Naive B cell (primary cell): ENCODE measurements at places on chromosomes 6 and 20.

DNA sequence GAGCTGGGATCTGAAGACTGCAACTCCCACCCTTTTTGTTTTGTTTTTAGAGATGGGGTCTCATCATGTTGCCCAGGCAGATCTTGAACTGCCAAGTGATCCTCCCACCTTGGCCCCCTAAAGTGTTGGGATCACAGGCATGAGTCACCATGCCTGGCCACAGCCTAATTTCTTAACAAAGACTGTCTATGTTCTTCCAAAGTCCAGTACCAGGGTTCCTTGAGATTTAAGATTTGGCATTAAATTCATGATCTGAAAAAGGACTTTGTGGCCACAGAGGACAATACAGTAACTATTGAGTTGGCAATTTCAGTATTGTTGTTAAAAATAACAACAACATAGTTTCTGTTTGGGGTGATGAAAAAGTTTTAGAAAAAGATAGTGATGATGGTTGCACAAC lies 28.7 kb upstream of the BEND3 start:
- DNase-seq, result no peak

GRCh38 chr6:29447670-29448069 lies 8.6 kb downstream of the OR10C1 start:
- DNase-seq, result no peak

GRCh38 chr6:149037051-149037671 lies 280.4 kb upstream of the TAB2 start:
- no peak for DNase-seq

- DNase-seq, result no peak
Measured at GRCh38 chr6:149439626-149440025, 39.6 kb downstream of the SUMO4 start.

GRCh38 chr6:46628976-46629375 lies 23.6 kb downstream of the CYP39A1 start:
- no peak for DNase-seq

DNA sequence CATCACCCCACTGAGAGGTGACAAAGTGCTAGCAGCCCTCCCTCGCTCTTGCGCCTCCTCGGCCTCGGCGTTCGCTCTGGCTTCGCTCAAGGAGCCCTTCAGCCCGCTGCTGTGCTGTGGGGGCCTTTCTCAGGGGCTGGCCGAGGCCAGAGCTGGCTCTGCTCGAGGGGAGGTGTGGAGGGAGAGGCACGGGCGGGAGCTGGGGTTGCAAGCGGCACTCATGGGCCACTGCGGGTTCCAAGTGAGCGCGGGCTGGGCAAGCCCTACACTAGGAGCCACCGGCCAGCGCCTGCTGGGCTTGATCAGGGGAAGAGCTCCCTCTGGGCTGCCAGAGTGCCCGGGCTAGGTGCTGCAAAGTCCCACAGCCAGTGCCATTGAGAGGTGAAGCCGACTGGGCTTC lies 964.8 kb upstream of the GJE1 start:
- DNase-seq, result no peak

GRCh38 chr20:50309280-50309763 lies 118.7 kb downstream of the CEBPB start:
- DNase-seq, result no peak

DNA sequence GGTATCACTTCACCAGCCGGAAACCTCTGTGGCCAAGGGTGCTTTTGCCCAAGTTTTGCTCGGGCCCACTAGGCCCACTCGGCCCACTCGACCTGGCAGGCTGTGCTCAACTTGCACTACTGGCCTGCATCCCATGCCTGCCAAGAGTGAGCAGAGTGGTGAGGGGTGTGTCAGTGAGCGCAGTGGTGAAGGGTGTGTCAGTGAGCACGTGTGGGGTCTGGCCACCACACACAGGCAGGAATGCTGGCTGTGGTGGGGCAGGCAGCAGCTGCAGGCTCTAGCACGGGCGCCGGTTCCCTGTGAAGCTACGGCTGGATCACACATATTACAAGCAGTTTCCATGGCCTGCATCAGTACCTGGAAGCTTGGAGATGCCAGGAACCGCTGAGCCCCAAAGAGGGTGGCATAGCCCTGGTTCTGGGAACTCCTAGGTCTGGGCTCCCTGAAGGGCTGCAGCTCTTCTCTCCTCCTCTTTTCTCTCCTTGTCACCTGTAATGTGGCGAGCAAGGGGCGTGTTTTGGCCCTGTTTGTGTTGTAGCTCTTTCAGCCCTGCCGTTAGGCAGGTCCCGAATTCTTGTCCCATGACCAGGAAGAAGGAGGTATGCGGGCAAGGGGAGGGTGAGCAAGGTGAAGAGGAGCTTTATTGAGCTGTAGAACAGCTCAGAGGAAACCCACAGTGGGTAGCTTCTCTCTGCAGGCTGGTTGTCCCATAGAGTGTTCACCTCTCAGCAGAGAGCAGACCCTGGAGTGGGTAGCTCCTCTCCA lies 51.0 kb upstream of the CLDN20 start:
- DNase-seq, result no peak

DNA sequence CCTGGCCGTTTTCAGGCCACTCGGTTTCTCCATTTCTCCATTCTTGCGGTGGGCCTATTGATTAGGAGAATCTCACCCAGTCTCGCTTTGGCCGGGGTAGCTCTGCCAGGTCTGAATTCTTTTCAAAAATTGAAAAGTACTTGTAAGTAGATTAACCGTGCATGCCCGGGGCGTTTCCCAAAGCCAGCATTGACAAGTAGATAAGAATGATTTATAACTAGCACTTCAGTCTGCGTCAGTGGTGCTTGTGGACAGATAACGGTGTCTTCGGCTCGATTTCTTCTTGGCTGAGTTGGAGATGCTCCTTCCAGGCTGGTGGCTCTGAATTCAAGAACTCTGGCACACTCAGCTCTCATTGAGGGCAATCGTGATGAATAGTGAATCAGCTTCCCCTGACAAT lies 29.0 kb downstream of the SLC24A3 start:
- no peak for DNase-seq

GRCh38 chr20:42754706-42755105 lies 435.0 kb downstream of the PTPRT start:
- no peak for DNase-seq

- no peak for DNase-seq
Measured at GRCh38 chr6:79841577-79842375, 105.6 kb downstream of the ELOVL4 start.

DNA sequence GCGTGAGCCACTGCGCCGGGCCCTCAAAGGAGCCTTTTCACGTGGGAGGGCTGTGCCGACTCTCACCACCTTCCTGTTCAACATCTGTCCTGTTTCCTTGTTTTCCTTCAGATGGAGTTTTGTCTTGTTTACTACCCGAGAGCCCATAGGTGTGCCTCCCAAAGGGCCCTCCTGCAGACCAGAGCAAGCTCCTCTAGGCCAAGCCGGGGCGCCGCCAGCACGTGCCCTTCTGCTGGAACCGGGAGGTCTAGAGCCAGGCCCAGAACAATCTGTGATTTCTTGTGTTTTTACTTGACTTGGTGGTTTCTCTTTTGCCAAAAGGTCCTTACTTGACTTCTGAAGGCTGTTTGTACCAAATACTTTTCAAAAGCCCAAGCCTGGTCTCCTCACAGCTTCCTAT lies 8.0 kb upstream of the DNAJC5 start:
- DNase-seq, result no peak

- no peak for DNase-seq
Measured at GRCh38 chr6:112030961-112031660, 22.8 kb upstream of the CCN6 start.

DNA sequence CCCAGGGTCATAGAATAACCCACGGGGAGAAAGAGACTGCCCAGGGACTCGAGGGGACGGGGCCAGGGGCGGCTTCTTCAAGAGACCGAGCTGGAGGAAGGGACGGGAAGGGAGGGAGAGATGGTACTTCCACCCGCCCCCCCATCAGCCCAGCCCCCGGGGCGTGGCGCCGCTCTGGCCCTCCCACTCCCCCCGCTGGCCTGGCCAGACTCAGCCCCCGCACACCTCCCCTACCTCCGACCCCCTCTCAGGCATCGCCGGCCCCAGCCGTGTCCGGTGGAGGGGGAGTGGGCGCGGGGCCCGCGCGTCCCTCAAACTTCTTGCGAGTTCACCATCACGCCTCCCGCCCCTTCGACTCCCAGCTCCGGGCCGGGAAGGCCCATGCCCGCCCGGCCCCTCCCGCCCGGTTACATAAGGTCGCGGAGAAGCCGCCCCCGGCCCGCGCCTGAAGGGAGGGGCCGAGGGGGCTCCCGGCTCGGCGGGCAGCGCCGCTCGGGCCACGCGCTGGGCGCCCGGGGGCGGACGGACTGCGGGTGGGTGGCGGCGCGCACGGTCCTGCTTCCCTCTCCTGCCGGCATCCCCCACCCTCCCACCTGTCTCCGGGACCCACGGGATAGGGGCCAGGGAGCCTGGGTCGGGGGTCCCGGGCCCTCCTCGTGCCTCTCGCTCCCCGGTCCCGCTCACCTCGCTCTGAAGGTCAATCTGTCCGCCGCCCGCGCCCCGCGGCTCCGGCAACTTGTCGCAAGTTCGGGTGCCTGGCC lies 562 bp downstream of the TFEB start:
- DNase-seq, result peak; percentile 80

- no peak for DNase-seq
Measured at GRCh38 chr20:8267009-8267408, 134.9 kb downstream of the PLCB1 start.

DNA sequence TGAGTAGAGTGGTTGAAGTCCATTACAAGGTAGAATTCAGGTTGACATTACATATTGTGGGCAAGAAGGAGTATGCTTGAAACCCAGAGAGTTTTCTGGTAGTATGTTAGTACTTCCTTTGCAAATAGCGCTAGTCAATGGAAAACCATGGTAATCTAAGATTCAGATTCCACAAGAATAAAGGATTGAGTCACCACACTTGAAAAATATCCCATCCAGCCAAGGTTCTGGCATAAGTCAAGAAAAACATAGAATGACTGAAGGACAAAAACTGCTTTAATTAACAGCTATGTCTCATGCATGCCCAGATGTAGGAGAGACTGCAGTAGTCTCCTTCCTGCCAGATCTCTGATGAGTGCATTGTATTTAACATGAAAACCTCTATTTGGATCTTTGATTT lies 469.8 kb downstream of the BMP2 start:
- no peak for DNase-seq

GRCh38 chr6:109269057-109269456 lies 113.2 kb downstream of the CD164 start:
- DNase-seq, result no peak

- no peak for DNase-seq
Measured at GRCh38 chr6:154122195-154122925, 83.3 kb downstream of the OPRM1 start.

DNA sequence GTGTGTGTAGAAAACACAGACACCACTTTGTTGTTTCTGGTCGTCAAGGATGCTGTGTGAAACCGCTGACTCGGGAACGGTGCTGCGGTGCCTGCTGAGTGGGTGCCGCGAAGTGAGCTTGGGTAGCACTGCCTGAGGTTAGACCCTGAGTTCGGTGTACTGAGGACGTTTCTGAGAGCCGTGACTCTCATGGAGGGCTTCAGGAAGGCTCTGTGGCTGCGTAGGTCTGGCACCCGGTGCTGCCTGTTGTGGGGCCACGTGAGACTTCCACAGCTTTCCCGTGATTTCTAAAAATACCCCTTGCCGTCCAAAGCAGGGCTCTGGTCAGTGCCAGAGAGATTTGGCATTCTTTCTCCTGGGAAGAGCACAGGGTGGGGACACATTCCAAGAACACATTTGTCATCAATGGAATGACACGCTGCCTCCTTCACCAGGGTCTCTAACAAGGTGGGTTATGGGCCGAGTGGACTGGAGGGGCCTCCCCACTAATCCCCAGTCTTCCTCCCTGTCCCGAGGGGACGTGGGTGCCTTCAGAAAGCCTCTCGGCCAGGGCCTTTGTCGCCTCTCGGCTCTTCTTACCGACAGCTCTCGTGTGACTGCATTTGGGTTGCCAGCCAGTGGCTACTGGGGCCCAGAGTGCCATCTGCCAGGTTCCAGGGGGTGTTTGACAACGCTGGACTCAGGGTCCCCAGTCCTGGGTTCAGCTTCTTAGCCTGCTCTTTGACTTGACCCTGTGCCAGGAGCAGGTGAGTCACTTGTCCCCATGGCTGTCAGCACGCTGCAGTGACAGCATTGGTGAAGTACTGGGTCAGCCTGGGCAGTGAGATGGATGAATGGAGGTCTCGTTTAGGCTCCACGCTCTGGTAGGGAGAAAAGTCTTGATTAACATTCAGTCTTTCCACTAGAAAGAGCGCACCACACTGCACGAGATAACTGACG lies 62.2 kb downstream of the SYNJ2 start:
- no peak for DNase-seq

DNA sequence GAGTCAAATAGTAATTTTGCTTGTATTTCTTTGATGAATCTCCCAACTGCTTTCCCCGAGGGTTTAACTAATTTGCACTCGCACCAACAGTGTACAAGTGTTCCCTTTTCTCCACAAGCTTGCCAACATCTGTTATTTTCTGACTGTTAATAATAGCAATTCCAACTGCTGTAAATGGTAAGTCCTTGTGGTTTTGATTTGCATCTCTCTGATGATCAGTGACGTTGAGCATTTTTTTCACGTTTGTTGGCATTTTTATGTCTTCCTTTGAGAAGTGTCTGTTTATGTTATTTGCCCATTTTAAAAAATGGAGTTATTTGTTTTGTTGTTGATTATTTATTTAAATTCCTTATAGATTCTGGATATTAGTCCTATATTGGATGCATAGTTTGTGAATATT lies 399.8 kb upstream of the MAN1A1 start:
- peak; percentile 9 for DNase-seq

DNA sequence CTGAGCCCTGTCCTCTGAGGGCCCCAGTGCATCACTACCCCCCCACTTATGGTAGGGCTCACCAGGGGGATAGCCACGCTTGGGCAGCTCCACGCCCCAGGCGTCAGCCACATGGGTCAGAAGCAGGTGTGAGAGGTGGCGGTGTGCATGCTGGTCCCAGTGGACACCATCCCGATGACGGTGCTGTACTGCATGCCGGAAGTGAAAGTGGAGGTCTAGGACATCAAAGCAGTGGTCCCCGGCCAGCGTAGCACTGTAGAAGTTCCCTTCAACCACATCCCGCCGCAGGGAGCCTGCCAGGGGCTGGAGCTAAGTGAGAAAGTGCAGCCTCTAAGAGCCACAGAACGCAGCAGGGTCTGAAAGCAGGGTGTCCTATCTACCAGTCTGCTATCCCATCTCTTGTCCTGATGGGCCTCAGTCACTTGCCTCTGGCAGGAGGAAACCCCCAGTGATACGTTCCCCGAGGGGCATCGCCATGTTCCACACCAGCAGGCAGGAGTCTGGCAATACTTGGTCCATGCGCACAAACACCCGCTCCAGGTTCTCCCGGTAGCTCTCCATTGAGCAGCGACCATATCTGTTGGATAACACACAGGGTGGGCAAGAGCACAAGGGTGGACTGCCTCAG lies 2.2 kb downstream of the PCED1A start:
- DNase-seq, result no peak
